ENCODE measurements at places on chromosomes 16 and 17.
A peak's percentile ranks its signal among the peaks of the same experiment; 100 is the strongest.

DNA sequence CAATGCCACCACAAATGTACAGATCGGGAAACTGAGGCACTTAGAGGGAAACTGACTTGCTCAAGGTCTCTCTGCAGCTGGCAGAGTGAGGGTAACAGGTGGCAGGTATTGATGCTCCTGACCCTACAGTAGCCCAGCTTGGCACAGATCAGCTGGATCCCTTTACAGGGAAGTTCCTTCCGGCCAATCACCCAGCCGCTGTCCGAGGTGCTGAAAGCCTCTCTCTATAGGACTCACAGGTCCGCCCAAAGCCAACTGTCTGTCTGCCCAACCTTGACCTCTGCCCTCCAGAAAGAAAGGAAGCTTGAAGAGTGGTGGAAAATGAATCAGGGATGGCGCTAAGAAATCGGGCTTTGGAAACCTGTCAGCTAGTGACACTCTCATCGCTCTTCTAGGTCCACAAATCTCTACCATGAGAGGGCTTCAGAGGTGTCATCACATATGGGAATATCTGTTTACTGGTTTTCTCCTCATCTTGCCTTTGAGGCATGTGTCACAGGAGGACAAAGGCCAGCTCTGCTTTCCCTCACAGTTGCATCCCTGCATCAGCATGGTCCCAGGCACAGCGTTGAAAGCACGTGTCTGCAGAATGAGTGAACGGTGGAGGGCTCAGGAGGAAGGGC is 246.2 kb downstream of the KATNIP start:
- DNase-seq: peak; percentile 20

GRCh38 chr17:45976755-45977505 is 22.1 kb upstream of the STH start:
- no peak for DNase-seq

DNA sequence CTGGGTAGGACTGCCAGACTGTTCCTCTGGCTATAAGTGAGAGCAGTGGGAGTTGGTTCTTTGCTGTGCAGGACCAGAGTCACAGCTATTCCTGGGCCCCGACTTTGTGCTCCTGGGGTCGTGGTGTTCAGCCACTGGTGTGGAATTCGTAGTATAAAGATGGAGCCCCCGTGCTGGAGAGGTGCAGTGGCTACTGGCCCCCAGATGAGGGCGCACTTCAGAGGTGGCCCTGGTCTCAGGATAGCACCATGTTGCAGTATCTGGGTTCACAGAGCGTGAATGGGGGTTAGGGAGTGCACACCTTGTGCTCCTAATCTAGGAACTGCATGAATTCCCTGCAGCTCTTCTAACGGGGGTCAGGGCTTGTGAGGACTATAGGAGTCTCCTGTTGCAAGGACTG is 21.1 kb downstream of the TANC2 start:
- DNase-seq: no peak

DNA sequence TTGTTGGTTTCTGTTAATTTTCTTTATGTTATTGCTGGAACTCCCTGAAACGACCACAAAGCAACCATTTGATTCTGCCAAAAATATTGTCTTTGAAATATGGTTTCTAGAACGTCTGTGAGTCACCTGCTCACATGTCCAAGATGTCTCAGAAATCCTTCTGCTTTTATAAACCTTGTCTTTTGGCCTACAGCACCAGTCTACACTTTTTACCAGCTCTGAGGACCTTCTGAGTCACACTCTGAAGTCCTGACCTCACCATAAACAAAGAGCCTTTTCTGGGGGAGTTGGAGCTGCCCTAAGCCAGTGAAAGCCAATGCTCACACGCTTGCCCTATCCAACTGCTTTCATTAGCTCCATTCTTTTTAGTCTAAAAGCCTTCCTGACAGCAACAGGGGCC is 55.5 kb downstream of the GRIN2A start:
- no peak for DNase-seq

DNA sequence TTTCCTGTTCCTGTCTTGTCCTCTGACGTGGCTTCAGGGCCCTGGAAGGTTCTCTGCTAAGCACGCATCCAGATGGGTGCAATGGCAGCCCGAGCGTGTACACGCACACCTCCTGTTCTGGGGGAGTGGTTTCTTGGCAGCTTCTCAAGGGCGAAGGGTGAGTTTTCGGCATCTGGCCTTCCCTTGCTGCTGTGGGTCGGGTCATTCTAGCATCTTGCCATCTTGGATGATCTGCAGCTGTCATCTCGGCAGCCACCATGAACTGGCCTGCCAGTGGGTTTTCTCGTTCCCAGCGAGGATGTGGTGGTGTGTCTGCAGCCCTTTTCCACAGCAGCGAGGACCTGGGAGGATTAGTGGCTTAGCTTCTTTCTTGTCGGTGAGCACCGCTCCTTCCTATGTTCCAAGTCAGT is 10.6 kb downstream of the MSI2 start:
- no peak for DNase-seq
